Fibroblast of lung (primary cell): ENCODE measurements at places on chromosomes 16 and 17. TPM values are rescaled to one million over a fixed set of nuclear protein-coding genes. Genes with fewer than 3 reads are reported as not detected.

- no peak for DNase-seq
These were observed 28.5 kb upstream of the C17orf107 start for GRCh38 chr17:4870855-4871254.

DNA sequence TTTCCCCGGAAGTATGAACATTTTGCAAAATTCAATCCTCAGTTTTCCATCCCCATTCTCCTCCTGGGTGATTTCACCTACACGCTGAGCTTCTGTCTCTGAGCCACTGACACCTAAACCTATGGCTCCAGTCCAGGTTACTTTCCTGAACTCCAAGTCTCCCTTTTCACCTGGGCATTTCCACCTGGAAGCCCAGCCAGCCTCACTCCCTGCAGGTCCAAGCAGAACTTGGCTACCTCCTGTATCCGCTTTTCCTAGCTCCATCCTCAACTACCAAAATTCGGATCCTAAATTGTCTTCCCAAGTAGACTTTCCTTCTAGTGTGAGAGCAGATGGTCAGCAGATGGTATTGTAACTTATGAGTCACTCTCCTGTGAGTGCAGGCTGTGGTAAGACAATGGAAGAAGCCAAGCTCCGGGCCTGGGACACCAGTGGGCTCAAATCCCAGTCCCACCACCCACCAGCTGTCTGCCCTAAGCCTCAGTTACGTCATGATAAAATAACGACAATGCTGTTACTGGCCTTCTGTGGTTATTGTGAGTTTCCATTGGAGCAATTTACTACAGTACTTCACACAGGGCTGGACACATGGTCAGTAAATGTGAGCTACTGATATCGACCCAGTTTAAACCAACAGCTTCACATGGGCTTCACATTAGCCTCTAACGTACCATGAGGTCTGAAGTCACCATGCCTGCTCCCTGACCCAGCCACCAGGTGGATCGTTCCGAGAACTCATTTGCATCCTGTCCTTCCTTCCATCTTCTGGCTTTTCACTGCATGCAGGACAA is 33.3 kb downstream of the PECAM1 start:
- DNase-seq = peak; percentile 100

DNA sequence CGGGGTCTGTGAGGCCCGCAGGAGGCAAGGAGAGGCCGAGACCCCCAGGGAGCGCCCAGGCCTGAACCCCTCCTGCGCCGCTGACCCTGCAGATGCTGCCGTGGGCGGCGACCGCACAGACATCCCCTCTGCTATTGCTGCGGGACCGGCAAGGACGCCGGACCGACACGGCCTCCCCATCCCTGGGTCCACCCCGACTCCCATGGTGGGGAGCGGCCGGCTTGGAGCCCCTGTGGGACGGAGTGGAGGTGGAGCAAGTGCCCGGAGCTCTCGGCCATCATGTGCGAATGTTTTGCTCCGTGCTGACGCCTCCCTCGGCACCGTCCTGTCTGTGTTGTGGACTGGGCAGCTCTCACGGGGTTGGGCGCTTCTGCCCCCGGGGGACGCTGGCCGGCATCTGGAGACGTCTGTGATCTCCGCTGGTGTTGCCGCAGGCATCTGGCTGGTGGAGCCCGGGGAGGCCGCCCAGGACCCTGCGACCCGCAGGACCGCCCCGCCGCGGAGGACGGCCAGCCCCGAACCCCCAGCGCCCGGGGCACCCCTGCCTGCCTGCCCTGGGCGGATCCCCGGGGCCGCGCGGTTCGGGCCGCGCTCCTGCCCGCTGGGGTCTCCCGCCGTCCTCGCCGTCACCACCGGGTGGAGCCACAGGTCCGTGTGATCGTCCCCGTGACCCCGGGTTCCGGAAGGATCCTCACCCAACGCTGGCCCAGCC is 12.8 kb upstream of the GNG13 start:
- DNase-seq = no peak

- no peak for DNase-seq
These were observed 36.7 kb upstream of the NDRG4 start for GRCh38 chr16:58462997-58463941.

ZNF423 gene
- total RNA-seq = 0.17 and 0.77 TPM in 2 replicates

NPIPB9 gene
- total RNA-seq = 1.7 and 1.8 TPM in 2 replicates

DNA sequence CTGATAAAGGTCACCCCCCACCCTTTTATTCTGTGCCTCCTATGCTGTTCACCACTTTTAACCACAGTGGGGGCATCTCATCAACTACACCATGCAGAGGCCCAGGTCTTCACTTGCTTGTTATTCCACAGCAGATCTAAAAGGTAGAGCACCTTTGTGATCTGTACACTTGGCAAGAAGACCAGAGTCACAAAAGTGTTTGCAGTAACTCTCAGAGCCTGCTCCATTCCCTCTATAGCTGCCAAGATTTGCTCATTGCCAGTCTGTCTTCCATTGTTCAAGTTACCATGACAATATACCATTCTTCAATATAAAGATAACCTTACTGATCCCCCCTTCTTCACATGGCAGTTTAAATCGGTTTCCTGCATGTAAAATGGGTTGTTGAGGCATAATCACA is 180.0 kb downstream of the TOX3 start:
- DNase-seq = no peak

C1QTNF8 gene
- total RNA-seq = not detected in 2 replicates

DNA sequence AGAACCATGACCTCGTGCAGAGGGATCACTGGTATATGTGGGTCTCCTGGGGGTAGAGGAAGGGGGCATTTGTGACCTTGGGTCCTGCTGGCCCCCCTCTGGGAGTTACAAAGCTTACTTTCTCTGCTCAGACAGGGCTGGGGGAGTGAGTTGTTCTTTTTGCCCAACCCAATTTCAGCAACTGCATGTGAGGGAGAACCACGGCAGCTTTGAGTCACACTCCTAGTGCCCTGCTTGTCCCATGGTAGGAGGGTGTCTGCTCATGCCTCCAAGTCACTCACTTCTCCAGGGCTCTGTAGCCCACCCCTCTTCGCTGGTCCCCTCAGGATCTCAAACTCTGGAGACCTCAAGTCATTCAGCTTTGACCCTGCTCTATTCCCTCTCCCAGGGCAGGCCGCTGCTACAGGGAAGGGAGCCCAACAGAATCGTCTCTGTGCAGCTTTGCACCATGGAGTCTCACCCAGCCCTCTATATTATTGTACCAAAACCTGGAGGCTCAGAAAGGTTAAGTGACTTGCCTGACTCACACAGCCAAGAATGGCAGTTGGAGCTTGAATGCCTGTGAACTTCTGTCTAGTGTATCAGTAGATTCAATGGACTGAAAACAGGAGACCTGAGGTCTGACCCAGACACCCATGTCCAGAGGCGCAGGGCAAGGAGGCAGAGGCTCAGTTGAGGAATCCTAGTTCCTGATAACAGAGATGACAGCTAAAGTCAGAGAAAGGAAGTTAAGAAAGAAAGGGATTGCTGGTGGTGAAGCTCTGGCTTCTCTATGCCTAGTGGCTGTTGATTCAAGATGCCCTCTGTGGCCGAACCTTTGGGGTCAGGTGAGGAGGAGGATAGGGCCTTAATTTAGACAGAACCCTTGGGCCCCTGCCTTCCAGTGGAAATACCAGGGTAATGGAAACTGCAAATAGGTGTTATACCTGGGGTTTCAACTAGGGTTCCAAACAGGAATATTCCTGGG is 14.6 kb upstream of the ETV4 start:
- DNase-seq = no peak
